Effector memory CD8-positive, alpha-beta T cell (primary cell): ENCODE measurements at places on chromosomes 7 and 10.

GRCh38 chr10:62912086-62912485 is 95.9 kb upstream of the EGR2 start:
- no peaks in the 10 kb centered on the region for H3K36me3 ChIP-seq
- no peaks in the 10 kb centered on the region for H3K27me3 ChIP-seq
- no peak for DNase-seq
- H3K4me1 ChIP-seq = no peaks in the 10 kb centered on the region

GRCh38 chr10:47334466-47335295 is 12.4 kb downstream of the GDF2 start:
- peaks cover 42% of the 10 kb centered on the region for H3K27me3 ChIP-seq
- no peak overlapping the region for H3K4me3 ChIP-seq
- DNase-seq = no peak
- no peak overlapping the region for H3K27ac ChIP-seq
- peaks cover under 1% of the 10 kb centered on the region for H3K4me1 ChIP-seq

GRCh38 chr7:139041378-139042085 is 5.7 kb upstream of the ZC3HAV1L start:
- H3K36me3 ChIP-seq = peaks cover 32% of the 10 kb centered on the region
- DNase-seq = no peak
- H3K4me1 ChIP-seq = peaks cover 50% of the 10 kb centered on the region
- peak overlapping the region; percentile 5 for H3K27ac ChIP-seq

DNA sequence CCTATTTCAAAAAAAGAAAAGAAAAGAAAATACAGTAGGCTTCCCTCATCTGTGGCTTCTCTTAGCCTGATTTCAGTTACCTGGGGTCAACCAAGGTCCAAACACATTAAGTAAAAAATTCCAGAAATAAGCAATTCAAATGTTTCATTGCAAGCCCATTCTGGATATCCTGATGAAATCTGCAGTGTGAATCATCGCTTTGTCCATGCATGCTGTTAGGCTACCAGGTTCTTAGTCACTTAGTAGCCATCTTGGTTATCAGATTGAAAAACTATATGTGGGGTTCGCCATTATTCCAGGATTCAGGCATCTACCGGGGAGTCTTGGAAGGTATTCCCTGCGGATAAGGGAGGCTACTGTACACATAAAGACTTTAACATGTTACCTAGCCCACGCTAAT is 991 bp upstream of the FAM204A start:
- peak overlapping the region; percentile 81 for H3K4me3 ChIP-seq
- peak overlapping the region; percentile 90 for H3K27ac ChIP-seq
- peaks cover 24% of the 10 kb centered on the region for H3K4me1 ChIP-seq
- no peaks in the 10 kb centered on the region for H3K27me3 ChIP-seq
- no peak for DNase-seq

- H3K4me3 ChIP-seq = no peak overlapping the region
- H3K27ac ChIP-seq = no peak overlapping the region
- no peaks in the 10 kb centered on the region for H3K36me3 ChIP-seq
- H3K4me1 ChIP-seq = no peaks in the 10 kb centered on the region
Observed at GRCh38 chr7:82975811-82976468, 186.7 kb downstream of the PCLO start.

- H3K4me1 ChIP-seq = no peaks in the 10 kb centered on the region
- H3K36me3 ChIP-seq = no peaks in the 10 kb centered on the region
Observed at GRCh38 chr7:39349452-39350123, 216.6 kb upstream of the YAE1 start.

DNA sequence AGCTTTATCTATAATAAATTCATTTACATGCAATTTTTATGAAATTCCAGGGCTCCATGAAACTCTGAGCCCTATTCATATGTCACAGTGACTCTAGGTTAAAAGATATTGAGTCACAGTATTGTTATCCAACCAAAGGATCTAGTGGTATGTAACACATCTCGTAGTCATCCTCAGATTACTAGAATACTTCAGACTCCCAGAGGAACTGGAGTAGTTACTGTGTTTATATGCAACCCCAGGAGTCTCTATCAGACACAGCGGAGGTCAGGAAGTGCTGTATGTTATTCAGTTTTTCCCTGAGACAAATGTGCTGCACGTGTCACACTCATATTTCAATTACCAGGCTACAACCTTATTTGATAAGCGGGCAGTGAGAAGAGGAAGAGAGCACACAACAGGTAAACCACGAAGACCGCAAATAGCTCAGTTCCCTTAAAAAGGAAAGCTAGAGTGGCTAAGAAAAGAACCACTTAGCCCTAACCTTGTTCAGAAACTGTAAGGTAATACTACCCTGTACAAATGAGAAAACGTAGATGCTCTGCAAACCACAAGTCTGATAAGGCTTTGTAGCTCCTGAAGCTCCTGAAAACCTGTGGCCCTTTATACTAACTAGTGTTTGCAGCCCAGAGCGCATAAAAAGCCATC is 114.0 kb upstream of the CNTNAP2 start:
- H3K4me3 ChIP-seq = no peak overlapping the region
- no peak for DNase-seq
- H3K27me3 ChIP-seq = no peaks in the 10 kb centered on the region
- H3K36me3 ChIP-seq = no peaks in the 10 kb centered on the region
- no peak overlapping the region for H3K27ac ChIP-seq

- H3K4me3 ChIP-seq = no peak overlapping the region
- no peak for DNase-seq
- no peak overlapping the region for H3K27ac ChIP-seq
- no peaks in the 10 kb centered on the region for H3K4me1 ChIP-seq
- peaks cover 4% of the 10 kb centered on the region for H3K36me3 ChIP-seq
Observed at GRCh38 chr10:4503076-4503475, 322.9 kb upstream of the AKR1E2 start.

DNA sequence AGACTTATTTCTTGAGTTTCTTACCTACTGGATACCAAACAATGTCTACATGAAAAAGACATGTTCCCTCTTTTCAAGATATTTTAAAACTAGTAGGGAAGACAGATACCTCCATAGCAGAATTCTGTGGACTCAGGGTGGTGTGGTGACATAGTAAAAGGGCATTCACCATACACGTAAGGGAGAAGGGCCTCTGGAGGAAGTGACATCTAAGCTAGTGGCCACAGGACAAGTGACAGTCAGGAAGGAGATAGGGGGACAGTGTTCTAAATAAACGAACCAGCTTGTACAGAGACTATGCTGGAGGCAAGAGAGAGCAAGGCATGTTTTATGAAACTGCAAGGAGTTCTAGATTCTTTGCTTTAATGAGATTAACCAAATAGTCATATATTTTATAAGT is 321.7 kb upstream of the LRGUK start:
- no peaks in the 10 kb centered on the region for H3K36me3 ChIP-seq
- H3K4me1 ChIP-seq = no peaks in the 10 kb centered on the region
- no peak overlapping the region for H3K27ac ChIP-seq
- DNase-seq = no peak
